CD4-positive, alpha-beta T cell treated with Interleukin-17A for 4 hours (primary cell): ENCODE measurements at places on chromosomes 2 and 18.
A peak's percentile ranks its signal among the peaks of the same experiment; 100 is the strongest.

DNA sequence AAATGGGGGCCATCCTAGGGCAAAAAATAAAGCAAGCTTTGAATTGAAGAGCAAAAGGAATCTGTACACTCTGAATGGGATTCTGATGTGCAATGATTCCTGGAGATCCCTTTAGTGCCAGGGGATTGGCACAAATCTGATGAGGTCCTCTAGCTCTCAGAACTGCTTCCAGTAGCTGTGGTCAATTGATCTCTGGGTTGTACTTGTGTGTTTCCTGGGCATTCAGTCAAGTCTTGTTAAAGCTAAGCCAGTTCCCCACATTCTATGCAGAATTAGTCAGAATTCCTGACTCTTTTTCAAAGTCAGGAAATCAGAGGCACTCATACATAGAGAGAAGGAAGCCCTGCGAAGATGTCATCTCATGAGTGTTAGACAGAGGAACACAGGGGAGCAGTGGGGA, 161.3 kb downstream of the DNER start:
- no peak for DNase-seq

- no peak for DNase-seq
Measured at GRCh38 chr2:88198308-88198707, 28.2 kb downstream of the THNSL2 start.

- no peak for DNase-seq
Measured at GRCh38 chr2:219214141-219214540, 4.6 kb downstream of the ABCB6 start.

- no peak for DNase-seq
Measured at GRCh38 chr2:205138735-205139134, 543.6 kb upstream of the NRP2 start.

- DNase-seq: no peak
Measured at GRCh38 chr2:35963824-35964223, 391.8 kb upstream of the CRIM1 start.

DNA sequence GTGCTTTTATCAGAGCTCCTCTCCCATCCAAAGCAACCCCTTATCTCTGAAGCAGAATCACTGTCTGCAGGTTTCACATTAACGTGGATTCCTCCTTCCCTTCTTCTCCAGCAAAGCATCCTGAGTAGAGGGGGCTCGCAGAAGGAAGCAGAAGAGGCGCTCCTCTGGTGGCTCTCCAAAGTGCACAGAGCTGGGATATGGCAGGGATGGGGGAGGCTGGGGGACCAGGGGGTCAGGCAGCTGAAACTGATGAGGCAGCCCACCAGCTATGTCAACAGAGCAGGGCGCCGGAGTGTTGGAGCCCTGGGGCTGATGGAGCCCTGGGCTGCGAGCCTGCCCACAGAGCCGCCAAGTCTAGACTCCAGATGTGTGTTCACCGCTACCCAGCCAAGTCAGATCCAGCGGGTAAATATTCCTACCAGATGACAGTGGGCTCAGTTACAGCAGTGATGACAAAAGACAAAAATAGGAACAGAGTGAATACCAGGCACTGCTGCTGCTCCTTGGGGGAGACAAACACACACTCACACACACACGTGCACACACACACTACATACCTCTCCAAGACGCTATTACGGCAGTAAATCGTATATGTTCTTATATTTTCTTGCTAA, 678.3 kb upstream of the ID2 start:
- no peak for DNase-seq

- no peak for DNase-seq
Measured at GRCh38 chr18:2150566-2150965, 420.7 kb downstream of the METTL4 start.

- DNase-seq: peak; percentile 59
Measured at GRCh38 chr2:106078096-106078495, 116.0 kb downstream of the UXS1 start.

- DNase-seq: no peak
Measured at GRCh38 chr2:1623906-1624445, 120.3 kb downstream of the PXDN start.

DNA sequence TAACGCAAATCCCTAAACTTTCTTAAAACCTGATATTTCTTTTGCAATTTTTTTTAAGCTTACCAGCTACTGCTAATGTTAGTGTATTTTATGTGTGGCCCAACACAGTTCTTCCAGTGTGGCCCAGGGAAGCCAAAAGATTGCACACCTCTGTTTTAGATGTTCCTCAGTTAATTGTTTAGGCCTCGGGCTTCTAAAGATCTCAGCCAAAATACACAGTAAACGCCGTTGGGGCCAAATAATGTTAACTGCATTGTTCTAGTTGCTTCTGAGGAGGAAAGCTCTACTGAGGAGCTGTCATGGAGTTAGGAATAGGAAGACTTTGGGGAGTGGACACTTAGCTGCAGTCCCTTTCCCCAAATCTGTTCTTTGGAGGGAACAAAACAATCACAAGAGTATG, 2.0 kb downstream of the HSPE1 start:
- DNase-seq: no peak

DNA sequence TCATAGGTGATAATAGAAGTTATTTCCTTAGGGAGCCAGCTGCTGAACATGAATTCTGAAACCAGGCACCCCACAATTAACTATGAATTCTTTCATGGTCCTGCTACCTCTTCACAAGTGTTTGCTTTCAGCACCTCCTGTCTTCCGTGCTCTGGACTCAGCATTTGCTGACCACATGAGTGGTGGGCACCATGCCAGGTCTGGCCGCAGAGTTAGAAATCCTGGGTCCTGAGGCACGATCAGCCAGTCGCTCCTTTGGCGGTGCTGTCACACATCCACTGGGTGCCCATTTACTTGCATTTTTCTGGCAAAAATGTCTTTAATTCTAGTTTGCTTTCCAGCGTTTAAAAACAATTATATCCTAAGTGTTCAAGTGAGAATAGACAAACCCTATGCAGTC, 196.4 kb upstream of the PXDN start:
- DNase-seq: no peak

DNA sequence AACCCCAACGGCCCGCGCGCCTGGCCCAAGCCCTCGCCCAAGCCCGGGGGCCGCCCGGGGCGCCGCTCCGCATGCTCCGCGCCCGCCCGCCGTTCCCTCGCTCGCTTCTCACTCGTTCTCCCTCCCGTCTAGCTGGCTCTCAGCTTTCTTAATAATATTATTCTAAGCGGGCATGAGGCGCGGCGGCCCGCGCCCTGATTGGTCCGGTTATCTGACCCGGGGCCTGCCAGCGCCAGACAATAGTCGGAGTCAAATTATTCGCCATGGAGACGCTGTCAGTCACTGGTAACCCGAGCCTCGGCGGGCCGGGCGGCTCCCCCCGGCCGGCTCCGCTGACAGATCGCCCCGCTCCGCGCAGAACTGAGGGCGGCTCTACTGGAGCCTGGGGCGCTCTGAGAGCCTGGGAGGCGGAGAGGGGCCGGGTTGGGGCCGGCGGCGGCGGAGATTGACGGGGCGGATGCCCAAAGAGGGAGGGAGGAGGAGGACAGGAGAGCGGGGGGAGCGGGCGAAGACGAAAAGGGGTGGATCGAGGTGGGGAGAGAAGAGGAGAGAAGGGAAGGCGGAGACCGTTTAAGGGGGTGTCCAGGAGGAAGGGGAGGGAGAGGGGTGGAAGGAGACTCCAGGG, at the start of gene SIX2:
SIX2 (minus strand) TSS at position 150 of the 625 bp plus-strand sequence. CDS start 342 bp downstream, outside the sequence.
- DNase-seq: no peak

DNA sequence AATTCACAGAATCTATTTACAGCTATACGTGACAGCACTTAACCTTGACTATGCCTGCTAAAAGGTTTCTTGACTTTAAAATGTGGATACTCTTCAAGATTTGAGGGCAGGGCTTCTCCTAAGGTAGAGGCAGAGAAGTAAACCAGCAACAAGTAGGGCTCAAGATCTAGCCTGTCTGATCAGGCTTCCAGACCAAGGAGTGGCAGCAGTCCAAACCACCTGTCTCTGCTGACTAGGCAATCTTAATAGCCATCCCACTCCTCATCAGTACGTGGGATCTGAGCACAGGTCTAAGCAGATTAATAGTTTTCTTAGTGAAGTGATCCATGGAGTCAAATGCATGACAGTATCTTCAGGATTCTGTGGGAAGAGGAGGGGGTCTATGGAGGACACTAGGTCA, 100.4 kb downstream of the GPD2 start:
- no peak for DNase-seq

DNA sequence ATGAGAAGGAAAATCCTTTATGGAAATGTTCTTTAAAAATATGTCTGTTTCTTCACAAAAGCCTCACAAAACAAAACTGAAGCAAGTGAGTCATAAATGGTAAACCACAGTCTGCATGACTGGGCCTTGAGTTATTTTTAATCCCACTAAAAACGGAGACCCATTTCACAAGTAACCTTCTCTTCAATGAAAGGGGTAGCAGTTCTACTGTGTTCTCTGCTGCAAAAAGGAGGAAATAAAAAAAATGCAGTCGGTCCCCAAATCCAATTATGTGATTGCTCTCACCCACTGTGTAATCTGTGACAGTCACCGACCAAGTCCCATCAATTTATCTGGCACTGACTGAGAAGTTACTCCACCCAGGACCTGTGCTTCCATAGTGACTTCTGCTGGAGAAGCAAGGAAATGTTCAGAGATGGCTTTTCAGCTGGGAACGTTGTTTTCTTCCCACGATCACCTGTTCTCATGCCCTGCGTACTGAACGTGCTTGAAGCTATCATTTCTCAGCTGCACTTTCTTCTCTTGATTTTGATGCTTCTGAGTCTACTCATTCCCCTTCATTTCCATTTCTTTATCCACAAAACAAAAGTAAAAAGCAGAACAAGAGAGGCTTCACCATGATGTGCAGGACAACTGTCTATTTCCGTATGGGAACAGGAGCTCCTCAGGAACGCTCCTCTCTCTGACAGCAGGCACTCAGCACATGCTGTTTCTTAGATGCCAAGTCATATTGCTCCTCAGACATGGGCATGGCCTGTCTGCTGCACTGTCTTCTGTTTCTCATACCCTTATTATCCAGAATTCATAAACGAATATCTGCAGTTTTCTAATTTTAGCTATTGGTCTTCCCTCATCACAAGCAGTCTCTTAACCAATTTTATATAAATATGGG, 80.0 kb upstream of the TMEM200C start:
- no peak for DNase-seq

GRCh38 chr2:191611614-191612013, 66.3 kb upstream of the NABP1 start:
- no peak for DNase-seq

DNA sequence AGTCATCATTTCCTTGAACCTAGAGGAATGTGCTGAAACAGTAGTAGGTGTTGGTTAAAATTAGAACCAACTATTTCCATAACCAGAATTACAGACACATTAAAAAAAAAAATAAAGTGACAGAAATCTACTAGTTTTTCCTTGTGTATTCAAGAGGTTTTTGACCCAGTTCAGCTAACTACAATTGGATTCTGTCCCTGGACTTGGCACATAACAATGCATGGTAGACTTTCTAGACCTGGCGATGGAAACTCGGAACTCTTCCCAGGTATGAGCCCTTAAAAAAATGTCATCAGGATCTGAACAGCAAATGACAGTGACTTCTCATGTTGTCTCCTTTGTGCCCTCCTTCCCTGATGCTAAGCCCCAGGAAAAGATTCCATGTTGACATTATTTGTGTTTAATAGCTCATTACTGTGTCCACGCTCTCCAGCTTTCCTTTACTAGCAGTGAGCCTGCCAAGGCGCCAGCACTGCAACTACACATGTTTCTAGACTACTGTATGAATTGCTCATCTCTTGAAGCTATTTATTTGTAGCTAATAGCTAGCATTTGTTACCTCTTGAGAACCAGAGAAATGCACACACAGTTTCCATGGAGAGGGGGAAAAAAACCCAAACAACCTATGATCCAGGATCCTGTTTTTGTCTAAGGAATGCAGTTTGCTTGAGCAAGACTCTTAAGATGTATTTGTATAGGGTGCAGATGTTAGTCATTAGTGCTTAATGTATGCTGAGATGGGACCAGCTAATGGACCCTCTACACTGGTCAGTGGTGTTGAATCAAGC, 148.5 kb downstream of the FMNL2 start:
- no peak for DNase-seq

- no peak for DNase-seq
Measured at GRCh38 chr2:59959944-59960343, 593.5 kb downstream of the BCL11A start.

- DNase-seq: no peak
Measured at GRCh38 chr2:99275882-99276281, 20.4 kb upstream of the LYG2 start.

- DNase-seq: no peak
Measured at GRCh38 chr18:12476955-12477354, 69.2 kb downstream of the PRELID3A start.

DNA sequence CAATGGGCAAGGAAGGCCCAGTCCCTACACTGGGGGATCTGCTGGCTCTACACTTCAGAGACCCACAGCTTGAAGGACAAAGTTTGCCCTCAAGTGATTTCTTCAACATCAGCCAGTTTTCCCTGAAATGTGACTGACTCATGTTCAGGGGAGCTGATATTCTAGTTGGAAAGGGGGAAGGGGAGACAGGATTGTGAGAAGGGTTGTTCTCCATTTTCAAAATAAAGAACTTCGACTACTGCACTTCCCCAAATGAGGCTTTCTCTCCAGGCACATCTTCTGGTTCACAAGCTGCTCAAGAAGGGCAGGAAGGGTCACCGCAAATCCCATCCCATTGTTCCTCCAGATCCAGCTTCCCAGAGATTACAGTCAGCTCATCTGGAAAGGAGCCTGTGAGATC, 117.6 kb downstream of the BCL2L11 start:
- DNase-seq: no peak

DNA sequence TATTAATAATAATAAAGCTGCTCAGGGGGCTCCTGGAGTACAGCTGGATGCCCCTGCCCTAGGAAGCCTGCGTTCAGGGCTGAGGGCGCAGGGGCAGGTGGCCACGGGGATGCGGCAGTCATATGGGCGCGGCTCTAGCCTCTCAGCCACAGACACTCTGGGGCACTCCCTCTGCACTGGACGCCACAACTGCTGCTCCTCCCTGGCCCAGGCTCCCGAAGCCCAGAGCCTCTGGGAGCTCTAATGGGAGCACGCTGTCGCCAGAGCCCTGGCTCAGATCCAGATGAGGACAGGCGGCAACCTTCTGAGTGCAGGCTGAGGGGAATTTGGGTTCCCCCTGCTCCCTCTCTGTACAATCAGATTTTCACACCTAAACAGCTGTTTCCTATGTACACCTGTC, 93.6 kb downstream of the MTCL1 start:
- DNase-seq: no peak

GRCh38 chr18:76487782-76488181, 7.3 kb downstream of the ZNF516 start:
- DNase-seq: no peak

GRCh38 chr18:47531717-47532116, 280.3 kb upstream of the SKOR2 start:
- DNase-seq: no peak
